Stimulated activated CD8-positive, alpha-beta memory T cell treated with anti-CD3 and anti-CD28 coated beads, Interleukin-7, amount 100 ng/mL, for 4 hours (primary cell): ENCODE measurements at places on chromosomes 11 and 22.

DNA sequence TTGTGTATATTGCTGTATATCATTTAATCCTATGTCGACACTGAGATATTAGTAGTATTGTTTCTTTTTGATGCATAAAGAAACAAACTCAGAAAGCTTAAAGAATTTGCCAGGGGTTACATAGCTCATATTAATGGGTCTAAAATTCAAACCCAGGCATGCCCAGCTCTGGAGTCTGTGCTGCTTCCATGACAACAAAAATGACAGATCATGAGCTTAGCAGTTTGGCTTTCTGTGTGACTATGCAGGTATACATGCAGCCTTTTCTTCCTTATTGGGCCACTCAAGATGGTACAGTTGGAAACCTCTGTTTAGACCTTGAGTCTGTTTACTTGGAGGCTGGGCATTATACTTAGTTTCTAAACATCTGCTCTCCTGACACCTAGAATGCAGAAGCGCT lies 220.5 kb upstream of the TENM4 start:
- DNase-seq, result no peak

DNA sequence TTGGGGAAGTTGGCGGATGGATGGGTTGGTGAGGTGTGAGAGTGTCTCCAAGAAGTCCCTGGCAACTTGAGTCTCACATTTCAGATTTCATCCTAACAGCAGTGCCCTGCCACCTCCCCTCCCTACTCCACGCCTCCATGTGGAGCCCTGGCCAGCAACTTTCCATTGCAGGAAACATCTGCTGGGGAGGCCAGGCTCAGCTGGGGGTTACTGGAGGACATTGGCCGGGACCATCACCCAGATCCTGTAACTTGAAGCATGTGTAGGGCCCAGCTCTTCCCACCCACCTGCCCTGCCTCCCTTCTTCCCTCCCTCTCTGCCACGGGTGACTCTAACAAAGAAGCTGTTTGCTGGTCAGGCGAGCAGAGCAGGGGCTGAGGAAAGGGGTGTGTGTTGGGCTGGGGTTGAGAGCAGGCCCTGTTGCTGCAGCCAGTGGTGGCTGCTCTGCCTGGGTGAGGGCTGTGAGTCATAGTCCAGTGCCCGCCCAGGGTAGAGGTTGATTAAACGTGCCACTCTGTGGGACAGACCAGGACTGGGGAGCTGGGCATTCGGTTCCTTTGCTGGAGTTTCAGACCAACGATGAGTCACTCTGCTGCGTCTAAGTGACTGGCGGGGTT lies 64.0 kb downstream of the SCN3B start:
- no peak for DNase-seq

DNA sequence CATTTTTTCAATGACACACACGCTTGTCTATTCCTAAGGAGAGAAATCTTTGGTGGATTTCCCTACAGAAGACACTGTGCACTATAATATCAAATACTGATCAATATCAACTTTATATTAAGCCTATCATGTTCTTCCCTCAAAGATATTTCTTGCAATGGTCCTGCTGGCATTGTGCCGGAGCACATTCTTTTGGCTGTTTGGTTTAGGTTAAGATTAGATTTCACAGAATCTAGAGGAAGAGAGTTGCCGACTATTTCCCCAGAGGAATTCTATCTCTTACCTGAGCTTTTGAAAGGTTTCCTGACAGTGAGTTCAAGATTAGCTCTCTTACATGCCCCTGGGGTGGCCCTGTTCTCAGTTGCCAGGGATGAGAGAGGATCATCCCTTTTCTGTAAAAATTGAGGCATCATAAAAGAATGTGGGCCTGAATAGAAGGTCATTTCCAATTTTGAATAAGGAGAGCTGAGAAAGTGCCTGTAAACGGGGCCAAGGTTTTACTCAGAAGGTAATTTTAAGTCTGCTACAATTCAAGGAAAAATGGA lies 180.6 kb upstream of the ARHGAP20 start:
- DNase-seq, result no peak

DNA sequence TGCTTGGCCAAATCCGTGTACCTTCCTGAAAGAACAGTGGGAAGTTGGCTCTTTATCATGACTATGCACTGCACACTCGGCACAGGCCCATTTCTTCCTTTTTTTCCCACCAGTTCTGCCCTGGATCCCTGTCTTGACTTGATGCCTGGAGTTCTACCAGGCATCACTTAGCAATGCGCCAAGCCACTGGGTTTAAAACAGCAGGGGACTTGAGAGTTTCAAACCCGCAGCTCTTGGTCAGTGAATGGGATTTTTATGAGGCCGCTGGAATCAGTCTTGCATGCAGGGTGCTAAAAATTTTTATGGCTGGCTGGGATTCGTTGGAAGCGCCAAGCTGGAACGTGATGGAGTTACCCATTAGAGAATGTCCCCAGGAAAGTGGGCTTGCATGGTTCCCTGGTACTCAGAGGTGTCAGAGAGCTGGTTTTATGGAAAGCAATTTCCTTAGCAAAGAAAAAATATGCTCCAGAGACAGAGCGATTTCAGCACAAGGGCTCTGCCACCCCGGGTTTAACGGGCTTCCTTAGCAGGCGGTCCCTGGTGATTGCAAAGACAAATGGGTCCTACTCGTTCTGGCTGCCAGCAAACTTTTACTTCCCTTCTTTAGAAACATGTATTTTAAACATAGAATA lies 432.9 kb downstream of the TENM4 start:
- DNase-seq, result no peak

DNA sequence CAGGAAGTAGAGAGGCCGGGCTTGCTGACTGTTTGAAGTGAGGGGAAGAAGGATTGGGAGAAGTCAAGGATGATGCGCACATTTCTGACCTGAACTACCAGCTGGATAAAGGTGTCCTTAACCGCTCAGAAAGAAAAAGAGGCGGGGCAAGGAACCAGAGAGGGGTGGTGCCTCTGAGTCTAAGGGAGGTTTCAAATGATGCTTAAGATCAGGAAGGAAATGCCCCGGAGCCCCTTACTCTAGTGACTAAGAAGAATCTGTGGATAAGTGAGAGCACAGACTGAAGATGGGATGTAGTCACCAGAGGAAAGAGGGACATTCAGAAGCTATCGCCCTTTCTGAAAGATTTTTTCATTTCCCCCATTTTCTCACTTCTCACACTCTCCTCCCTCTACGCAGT lies 12.7 kb downstream of the DCHS1 start:
- no peak for DNase-seq

DNA sequence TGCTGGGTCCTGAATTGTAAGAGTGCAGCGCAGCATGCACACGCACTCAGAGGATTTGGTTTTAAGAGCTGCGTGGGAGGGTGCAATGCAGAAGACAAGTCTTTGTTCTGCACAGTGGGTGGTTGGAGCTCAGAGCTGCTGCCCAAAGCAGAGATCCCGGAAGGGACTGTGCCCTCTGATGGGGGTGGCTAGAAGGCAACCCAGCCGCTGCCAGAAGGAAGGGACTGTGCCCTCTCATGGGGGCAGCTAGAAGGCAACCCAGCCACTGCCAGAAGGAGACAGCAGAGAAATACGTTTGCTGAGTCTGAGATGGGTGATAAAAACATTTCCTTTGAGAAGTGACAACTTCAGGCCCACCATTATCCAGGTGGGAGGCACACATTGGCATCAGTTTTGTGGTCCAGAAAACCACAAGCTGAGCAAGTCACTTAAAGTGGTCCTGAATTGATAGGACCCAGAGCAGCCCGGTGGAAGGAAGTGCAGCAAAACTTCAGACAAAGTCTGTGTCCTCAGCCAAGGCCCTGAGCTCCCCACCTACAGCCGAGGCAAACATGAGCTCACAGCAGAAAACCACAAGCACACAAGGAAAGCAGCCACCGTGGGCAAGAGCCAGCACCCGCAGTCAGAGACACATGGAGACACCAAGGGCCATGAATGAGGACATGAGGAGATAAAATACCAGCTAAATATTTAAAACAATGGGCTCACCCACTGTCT lies 4.3 kb downstream of the KRTAP5-6 start:
- no peak for DNase-seq

DNA sequence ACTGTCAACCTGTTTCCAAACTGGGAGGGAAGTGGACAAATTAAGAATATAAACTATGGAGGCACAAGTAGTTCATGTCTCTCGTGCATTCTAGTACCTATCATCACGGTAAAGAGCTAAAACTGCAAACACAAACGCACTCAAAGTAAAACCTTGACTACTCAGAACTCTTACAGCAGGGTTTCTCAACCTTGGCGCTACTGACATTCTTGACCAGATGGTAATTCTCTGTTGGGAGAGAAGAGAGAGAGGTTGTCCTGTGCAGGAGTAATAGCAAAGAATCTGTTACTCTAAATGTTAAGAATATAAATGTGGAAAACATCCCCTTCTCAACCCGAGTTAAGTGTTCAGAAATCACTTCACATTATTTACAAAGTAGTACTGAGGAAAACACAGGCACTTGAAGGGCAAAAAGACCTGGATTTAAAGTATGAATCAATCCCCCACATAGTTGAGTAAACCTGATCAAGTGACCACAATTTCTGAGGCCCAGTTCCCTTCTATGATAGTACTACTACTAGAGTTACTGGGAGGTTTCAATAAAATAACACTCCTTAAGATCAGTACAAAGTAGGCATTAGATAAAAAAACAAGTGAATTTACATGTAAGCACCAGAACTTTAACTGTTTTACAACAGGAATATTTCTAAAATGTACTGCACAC lies 73.1 kb upstream of the ARHGAP32 start:
- DNase-seq, result no peak

GRCh38 chr22:24146791-24147353 lies 34.4 kb upstream of the SUSD2 start:
- DNase-seq, result no peak

DNA sequence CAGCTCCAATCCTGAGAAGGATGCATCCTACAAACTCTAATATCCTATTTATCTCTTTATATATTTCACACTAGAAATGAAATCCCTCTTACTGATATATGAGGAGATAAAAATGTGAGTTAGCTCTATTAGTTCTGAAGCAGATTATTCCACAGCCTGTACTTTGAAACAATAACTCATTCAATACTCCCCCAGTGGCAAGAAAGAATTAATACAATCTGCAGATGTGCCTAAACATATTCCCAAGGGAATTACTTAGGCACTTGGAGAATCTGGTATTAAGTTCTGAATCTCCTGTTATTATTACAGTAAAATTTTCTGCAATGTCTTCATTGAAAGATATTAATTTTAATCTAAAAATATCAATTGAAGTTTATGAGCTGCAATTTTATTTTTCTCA lies 59.4 kb downstream of the DDI1 start:
- DNase-seq, result no peak

DNA sequence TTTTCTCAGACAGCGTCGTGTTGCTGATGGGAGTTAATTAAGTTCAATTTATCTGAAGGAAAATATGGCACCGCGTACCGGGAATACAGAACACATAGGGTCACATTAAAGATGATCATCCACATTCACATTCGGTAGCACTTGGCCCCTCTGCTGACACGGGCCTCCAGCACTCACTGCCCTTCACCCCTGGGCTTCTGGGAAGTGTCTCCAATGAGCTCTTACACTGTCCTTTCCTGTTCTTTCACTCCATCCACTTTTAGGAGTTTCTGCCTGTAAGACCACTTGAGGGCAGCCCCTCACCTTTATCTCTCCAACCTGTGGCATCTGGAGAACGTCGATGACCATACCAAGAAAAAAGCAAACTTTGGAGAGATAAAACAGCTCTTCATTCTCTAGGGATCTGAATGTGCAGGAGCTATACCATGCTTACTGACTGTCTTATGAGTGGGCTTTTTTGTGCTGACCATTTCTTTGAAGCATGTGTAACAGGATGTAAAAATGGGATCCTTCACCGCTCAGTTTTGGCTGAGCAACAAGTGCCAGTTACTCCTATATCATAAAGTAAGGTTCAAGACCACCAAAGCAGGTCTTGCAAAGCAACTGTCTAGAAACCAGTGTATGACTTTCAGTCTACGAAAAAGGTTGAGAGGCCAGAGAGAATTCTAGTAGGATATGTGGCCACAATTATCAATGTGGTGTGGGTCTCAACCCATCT lies 1.1 kb upstream of the SERGEF start:
- DNase-seq, result no peak

- DNase-seq, result no peak
These were observed 133.2 kb downstream of the ADAMTS15 start for GRCh38 chr11:130581646-130582045.

- DNase-seq, result peak; percentile 87
These were observed at the start of gene MTMR3 for GRCh38 chr22:29883045-29883774. MTMR3 (plus strand) TSS chr22:29883174; CDS start chr22:29971060, 87,886 bp downstream.

DNA sequence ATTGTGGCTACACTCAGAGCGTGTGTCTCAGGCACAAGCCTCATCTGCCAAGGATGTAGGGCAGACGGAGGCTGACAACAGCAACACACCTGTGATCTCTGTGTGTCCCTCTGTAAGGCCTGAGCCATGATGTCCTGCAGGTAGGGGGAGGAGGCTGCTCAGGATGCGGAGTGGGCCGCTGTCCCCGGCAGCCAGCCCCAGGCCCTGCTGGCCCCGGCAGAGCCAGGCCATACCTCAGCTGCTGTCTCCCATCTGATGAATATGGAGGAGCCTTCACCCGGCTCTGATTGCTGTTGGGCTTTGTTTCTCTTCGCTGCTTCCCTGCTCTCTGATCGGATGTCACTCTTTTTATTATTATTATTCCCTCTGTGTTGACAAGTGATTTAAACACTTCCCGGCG lies 83.6 kb upstream of the NCAM1 start:
- no peak for DNase-seq

DNA sequence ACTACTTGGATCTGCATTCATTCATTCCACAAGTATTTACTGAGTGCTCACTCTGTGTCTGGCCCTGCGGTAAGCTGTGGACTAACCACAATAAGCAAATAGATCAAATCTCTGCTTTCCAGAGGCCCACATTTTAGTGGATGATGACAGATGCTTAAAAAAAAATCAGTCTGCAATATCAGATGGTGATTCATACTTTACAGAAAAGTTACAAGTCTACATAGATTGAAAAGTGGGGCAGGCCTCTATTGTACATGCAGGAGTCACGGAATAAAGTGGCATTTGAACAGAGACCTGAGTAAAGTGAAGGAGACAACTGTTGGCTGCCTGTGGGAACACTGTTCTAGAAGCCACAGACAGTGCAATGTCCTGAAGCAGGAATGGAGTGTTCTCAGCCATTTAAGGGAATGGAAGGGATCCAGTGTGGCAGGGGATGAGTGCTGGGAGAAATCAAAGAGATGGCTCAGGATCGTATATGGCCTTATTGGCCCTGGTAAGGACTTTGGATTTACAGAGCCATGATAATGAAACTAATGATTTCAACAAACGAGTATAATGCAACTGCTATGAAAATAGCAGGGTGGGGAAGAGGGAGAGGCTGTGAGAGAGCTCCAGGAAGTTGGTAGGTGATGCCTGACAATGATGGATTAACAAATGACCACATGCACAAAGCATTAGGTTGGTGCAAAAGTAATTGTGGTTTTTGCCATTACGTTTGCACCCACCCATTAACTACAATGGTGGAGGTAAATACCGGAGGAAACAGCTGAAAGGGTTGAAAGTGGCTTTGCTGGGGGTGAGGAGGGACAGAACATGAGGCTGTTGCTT lies 31.1 kb downstream of the TMEM45B start:
- DNase-seq, result no peak

- DNase-seq, result no peak
These were observed 433.3 kb downstream of the BUD13 start for GRCh38 chr11:116339306-116340098.
